ENCODE measurements at places on chromosomes 11 and 22.

DNA sequence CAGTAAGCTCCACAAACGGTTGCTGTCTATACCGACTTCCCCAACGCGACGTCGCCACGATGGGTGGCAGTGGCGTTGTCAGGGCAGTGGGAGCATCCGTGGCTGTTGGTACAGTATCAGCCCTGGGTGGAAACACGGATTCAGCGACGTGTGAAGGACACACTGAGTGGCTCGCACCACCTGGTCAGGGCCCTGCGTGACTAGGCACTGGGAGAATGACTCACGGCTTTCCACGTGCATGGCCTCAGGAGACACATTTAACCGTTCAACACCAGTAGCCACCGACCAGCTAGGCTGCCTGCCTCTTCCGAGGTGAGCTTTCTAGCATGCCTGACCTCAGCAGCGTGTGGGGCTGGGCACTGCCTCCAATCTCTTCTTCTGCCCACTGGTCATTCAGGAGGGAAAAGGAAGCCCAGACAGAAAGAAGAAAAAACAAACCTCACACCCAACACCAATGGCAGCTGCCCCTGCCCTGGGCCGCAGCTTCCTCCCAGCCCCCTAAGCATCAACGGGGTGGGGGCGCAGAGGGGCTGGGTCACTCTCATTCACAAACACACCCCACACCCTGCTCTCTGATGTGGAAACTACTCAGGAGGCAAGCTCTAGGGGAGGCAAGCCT is 59.0 kb downstream of the MYH9 start:
- no peak for DNase-seq

DNA sequence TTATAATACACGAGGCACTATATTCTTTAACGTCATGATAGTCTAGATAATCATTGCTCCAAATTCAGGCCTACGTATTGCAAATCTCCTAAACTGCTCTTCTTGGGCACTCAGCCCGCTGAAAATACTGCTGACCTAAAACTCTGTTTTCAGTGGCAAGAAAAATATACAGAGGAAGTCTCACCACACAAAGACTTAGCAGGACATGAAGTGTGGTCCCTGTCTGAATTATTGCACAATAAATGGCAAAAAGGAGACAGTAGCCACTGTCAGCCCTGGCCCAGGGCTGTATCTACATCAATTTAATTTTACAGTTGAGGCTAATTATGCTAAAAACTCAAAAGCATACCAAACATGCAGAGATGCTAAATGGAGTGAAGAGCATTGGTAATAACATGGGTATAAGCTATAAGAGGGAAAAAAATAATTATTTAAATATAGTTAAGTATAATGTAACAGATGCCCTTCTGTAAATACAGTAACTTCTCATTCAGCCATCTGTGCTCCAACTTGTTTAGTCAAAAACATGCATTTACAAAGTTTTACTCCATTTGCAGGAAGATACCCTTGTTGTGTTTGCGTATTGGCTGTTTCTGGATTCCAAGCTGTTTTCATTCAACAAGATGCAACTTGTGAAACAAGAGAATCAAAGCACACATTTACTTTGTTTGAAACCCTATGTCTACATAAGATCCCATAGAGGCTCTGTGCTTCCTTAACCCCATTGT is 800.0 kb upstream of the LUZP2 start:
- no peak for DNase-seq

DNA sequence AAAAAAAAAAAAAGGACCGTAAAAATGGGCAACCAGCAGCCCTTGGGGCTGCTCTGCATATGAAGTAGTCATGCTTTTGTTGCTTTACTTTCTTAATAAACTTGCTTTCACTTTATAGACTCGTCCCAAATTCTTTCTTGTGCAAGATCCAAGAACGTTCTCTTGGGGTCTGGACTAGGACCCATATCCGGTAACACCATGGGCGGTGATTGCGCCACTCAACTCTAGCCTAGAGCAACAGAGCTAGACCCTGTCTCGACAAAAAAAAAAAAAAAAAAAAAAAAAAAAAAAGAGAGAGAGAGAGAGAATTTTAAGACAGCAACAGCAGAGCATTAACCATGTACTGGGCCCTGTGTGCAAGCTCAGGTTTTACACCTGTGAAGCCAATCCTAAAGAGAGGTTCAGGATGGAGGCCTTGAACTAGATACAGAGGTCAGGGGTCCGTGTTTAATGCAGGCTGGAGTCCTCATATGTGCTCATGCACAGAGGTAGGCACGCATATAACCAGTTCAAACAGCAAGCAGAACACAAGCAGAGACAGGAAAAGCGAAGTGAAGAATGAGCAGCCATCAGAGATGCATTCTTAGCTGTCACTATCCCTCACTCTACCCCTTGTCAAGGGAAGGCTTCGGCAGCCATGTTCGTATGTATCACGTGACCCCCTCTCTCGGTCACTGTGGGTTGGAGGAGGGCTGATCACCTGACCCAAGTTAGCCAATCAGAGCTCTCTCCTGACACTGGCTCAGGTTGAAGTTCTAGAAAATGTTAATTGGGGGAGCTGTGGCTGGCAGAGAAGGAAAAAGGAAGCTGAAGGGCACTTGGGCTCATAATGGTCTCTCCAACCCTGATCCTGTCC is 16.7 kb upstream of the SYT12 start:
- DNase-seq, result no peak

GRCh38 chr11:119447664-119448242 is 24.8 kb upstream of the THY1 start:
- DNase-seq, result no peak

DNA sequence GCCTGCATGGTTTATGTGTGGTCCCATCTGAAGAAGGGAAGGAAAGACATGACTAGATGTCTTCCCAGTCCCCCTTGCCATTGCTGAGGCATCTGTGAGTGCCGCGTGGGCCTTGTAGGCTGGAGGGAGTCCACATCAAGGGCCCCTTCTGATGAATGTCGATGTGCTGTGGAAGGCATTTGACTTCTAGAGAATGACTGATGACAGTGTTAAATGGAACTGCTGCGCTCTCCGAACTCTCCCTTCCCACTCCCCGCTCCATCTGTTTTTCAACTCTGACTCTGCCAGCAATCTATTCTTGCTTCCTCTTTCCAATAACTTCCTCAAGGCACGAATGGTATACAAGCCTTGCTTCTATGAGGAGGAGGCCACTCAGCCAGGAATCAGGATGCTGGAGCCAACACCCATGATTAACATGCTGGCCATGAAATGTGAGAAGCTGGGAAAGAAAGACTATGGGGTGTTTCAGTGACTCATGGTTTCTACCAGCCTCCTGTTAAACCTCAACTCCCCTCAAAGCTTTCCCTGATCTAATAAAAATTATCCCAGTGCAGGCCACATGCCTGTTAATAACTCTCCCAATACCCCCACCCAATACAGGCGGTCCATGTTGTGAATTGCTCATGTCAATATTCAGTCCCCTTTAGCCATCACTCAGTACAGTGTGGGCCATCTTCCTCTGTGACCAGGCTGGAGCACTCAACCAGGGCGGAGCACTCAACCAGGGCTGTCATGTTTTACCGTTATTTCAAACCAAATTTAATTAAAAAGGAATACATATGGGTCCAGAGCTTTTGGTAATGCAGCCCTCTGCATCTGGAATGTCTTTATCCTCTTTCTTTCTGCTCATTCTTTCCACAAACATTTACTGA is 46.4 kb upstream of the TBCEL start:
- DNase-seq, result no peak

GRCh38 chr11:117230999-117231841 is 653 bp downstream of the PCSK7 start:
- no peak for DNase-seq

DNA sequence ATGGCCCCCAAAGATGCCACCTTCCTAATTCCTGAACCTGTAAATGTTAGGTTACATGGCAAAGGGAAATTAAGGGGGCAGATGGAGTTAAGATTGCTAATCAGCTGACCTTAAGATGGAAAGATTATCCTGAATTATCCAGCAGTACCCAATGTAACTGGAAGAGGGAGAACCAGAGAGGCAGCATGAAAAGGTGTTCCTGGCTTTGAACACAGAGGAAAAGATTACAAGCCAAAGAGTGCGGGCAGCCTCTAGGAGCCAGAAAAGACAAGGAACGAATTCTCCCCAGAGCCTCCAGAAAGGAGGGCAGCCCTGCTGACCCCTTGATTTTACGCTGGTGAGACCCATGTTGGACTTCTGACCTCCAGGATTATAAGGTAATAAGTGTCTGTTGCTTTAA is 15.1 kb upstream of the THRSP start:
- DNase-seq, result no peak

DNA sequence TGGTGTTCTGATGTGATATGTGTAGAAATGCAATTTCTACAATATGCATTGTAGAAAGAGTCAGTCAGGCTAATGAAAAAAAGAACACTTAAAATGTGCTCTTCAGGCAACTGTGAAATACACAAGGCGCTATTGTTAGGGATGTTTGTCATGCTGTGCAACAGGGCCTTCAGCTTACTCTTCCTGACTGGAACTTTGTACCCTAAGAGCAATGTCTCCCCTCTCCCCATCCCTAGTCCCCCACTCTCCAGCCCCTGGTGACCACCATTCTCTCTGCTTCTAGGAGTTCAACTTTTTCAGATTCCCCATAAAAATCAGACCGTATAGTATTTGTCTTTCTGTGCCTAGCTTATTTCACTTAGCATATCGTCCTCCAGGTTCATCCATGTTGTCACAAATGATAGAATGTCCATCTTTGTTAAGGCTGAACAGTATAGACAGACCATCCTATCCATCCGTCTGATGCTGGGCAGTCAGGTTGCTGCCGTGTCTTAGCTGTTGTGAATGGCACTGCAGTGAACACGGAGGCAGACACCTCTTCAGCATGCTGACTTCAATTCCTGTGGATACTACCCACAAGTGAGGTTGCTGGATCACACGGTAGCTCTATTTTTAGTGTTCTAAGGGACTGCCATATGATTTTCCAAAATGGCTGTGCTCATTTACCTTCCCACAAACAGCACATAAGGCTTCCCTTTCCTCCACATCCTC is 10.7 kb downstream of the NDUFV1 start:
- no peak for DNase-seq

- no peak for DNase-seq
These were observed 12.2 kb downstream of the TMPRSS6 start for GRCh38 chr22:37097346-37097745.

DNA sequence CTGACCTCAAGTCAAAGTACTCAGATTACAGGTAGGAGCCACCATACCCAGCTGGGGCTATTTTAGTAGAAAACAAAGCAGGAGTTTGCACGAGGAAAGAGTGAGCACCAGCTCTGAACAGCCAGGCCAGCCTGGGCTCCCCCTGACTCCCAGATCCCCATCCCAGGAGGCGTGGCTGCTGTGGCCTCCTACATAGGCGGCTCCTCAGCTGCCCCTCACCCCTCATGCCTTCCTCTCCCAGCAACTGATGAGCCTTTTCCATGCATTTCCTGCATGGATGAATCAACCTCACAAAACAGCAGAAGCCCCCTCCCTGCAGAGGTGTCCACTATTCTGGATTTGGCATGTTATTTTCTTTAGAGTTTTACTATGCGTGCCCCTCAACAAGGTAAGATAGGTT is 10.5 kb upstream of the FLRT1 start:
- DNase-seq, result no peak

- DNase-seq, result no peak
These were observed 104.2 kb upstream of the SOX6 start for GRCh38 chr11:16460508-16460907.

DNA sequence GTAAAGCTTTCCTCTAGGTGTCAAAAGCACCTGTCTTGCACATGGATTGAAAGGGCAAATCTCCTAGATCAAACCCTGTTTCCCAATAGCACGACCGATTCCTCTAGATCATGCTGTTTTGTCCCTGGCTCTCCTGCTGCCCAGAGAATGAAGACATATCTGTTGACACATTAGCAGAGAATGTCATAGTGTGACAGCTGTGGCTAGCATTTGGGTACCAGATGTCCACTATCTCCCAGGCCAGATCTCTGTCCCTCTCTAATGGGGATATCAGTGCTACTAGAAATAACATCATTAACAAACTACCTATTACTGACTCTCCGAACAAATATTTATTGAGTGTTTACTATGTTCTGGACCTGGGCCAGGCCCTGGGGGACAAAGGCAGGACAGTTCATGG is 72.4 kb upstream of the ISX start:
- DNase-seq, result no peak
